ENCODE measurements at places on chromosomes 6 and 20. TPM values are rescaled to one million over a fixed set of nuclear protein-coding genes. Genes with fewer than 3 reads are reported as not detected.

The SYTL3 gene
- 3.9 TPM for total RNA-seq

The TSHZ2 gene
- 95.4 TPM for total RNA-seq

DNA sequence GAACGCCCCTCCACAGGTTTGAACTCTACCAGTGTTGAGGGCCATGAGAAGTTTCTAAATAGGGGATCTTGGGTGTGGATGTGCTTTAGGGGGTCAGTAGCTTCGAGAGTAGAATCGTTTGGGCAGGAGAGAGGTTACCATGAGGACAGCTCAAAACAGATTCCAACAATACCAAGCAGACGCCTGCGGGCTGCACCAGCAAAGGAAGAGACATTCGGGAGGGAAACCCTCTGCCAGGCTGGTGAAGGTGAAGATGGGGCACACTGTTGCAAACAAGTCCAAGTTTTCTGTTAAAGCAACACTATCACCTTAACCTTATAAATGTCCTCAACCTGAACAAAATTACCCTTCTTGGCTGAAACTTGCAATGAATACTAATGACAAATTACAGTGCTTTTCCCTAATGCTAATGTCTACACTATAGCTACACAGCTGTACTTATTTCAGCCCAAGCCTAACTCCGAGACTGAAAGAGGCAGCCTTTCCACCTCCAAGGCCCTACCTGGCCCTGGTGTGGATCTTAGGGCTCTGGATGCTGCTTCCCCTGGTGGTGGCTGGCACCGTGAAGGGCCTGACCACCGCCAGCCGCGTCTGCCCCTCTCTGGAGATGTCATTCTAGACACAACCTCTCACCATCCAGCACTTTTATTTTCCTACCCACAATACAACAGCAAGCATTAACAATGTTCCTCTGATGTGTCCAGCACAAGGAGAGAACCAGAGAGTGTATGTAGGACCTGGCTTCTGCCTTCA is 80.1 kb downstream of the DLL1 start:
- H3K4me1 ChIP-seq = no peaks in the 10 kb centered on the region
- H3K36me3 ChIP-seq = no peaks in the 10 kb centered on the region
- H3K4me3 ChIP-seq = no peak overlapping the region
- DNase-seq = no peak
- H3K27ac ChIP-seq = no peak overlapping the region

DNA sequence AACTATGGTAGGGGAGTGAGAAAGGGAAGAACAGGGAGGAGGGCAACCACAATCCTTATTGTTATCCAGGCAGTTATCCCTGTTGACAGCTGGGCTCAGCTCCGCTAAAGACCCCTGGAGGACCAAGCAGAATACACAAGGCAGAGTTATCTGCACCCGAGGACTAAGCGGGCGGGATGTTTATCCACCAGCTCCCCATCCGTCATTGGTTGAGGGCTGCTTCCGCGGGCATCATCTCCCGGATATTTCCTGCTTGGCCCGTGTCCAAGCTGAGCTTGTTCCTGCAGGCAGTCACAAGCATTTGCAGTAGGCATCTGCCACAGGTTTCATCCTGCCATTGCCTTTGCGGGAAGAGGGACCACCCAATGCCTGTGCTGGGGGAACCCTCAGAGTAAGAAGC is 102.1 kb downstream of the DLGAP4 start:
- no peak for DNase-seq
- H3K36me3 ChIP-seq = no peaks in the 10 kb centered on the region
- H3K27me3 ChIP-seq = no peaks in the 10 kb centered on the region
- H3K27ac ChIP-seq = no peak overlapping the region
- no peaks in the 10 kb centered on the region for H3K4me1 ChIP-seq

- DNase-seq = no peak
- peak overlapping the region; percentile 92 for H3K27ac ChIP-seq
- H3K4me1 ChIP-seq = peaks cover 14% of the 10 kb centered on the region
Observed at GRCh38 chr6:3913077-3913957, 64.1 kb downstream of the FAM50B start.

DNA sequence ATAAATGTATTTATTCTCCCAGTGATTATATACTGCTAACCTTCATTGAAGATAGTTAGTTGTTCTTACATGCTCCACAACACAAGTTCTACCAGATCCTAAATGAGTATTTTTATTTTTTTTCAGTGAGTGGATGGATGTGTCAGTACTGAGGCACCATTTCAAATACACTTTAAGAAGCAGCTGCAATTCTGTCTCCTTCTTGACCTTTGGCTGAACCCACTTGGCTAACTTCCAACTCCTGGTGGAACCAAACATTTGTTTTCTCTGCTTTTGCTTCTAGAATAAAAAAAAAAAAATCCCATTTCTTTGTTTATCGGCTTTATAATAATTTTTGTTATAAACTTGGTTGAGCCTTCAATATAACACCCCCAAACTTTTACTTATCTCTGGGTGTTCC is 458.3 kb upstream of the MAP3K7 start:
- no peak overlapping the region for H3K27ac ChIP-seq
- H3K4me1 ChIP-seq = no peaks in the 10 kb centered on the region
- H3K36me3 ChIP-seq = no peaks in the 10 kb centered on the region
- H3K27me3 ChIP-seq = no peaks in the 10 kb centered on the region
- DNase-seq = no peak
- H3K4me3 ChIP-seq = no peak overlapping the region

DNA sequence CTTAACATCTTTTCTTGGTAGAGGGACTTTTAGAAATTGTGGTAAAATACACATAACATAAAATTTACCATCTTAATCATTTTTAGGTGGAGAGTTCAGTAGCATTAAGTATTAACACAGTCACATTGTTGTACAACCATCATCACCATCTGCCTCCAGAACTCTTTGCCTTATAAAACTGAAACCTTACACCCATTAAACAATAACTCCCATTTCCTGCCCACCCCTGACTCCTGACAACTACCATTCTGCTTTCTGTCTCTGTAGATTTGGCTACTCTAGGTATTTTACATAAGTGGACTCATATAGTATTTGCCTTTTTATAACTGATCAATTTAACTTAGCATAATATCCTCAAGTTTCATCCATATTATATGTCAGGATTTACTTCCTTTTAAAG is 88.7 kb downstream of the ZHX3 start:
- H3K27me3 ChIP-seq = no peaks in the 10 kb centered on the region
- H3K4me3 ChIP-seq = no peak overlapping the region
- no peak for DNase-seq
- H3K4me1 ChIP-seq = peaks cover 7% of the 10 kb centered on the region
- H3K27ac ChIP-seq = no peak overlapping the region

DNA sequence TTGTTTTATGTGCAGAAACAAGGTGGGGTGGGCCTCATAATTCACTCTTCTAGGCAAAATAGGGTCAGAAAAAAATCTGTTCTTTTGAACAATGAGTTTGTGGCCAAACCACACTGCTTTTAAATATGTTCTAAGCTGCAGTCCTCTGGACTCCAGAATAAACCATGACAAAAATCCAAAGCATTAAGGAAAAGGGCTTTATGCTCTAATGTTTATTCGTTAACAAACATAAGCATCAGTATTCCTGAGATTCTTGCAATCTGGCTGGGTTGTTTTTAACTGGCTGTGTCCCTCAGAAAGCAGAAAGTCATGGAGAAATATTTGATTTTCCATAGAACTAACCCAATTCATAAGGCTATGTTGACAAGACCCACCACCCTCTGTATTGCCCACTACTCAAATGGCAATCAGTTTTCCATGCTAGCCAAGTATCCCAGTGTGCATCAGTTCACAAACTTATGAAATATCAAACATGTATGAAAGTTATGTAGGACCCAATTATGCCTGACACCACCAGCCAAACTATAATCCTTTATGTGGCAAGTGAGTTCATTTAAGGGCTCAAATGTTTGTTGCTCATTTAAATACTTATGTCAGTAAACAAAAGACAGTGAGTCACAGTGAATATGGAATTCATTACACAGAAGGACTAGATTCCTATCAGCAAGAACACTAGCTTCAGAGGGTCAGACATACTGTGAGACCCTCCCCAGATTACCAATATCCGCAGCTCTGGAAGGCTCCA is 45.1 kb downstream of the PKHD1 start:
- H3K36me3 ChIP-seq = no peaks in the 10 kb centered on the region
- H3K4me1 ChIP-seq = no peaks in the 10 kb centered on the region
- no peaks in the 10 kb centered on the region for H3K27me3 ChIP-seq
- no peak overlapping the region for H3K27ac ChIP-seq

Data from aorta (tissue), 5 donors.